ENCODE measurements at places on chromosomes 12 and 14.

DNA sequence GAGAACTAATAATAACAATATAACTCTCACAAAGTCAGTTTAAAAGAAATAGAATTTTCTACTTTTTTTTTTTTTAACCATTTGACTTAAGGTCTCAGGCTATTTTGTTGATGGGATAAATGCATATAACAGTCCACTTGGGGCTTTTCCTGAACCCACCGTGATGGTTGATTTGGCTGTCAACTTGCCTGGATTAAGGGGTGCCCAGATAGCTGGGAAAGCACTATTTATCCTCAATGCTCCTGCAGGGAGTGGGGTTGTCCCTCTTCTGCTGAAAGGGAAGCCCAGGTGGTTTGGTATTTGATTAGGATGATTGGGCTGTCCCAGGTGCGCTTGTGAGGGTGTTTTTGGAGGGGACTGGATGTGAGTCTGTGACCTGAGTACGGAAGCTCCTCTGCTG, 114.9 kb downstream of the AACS start:
- DNase-seq: no peak

DNA sequence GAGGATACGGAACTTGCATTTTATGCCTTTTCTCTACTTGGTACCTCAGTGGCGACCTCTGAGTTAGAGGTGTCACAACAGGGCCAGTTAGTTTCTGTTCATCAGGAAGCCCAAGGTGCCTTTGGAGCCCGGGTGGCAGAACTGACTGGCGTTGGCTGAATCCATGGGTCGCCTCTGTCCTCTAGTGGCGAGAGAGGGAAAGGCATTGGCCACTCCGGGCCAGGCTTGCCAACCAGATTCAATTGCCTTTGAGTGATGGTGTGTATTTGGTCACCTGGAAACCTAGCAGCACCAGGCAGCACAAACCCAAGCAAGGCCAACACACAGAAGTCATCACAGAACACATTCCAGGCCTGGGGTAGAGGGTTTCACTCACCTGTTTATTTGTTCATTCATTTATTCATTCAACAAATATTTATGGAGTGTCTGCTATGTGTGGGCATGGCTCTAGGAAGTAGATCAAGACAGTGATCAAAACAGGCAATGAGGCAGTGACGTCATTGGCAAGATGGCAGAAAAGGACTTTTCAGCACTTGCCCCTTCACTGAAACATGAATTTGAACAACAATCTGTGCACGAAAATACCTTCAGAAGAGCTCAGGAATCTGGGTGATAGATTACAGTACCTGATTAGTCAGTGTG, 40.5 kb upstream of the KCNA5 start:
- DNase-seq: peak; percentile 74

DNA sequence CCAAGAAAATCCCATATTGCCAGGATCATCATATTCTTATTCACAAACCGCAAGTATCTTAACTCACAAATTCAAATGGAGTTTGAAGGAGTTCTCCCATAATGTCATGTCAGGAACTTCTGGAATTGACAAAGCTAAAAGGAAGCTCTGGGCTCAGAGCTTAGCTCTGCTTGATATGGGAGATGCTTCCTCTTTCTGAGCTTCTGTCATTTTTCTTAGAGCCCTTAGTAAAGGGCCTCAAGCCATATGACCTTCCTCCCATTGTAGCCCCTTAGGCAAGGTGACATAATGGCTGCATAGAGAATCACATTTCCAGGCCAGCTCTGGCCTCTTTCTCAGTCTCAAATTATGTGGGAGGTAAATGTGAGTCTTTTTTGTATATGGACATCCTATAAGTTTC, 40.9 kb downstream of the SLC4A8 start:
- no peak for DNase-seq

DNA sequence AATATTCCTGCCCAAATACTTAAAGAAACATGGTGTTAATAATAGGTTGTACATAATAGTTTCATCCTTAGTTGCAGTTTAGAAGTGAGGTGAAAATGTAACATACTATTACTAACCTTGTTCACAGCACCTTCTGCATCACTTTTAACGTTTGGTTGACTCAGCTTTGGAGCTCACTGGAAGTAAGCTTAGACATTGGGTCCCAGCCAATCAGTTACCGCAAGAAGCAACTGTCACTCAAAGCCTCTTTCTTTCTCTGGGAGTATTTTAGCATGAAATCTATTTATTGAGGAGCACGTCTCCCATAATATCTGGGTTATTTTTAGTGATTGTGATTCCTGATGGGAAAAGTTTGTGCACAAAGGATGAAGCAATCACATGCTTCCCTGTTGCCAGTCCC, 472.6 kb downstream of the SNAPC1 start:
- no peak for DNase-seq

DNA sequence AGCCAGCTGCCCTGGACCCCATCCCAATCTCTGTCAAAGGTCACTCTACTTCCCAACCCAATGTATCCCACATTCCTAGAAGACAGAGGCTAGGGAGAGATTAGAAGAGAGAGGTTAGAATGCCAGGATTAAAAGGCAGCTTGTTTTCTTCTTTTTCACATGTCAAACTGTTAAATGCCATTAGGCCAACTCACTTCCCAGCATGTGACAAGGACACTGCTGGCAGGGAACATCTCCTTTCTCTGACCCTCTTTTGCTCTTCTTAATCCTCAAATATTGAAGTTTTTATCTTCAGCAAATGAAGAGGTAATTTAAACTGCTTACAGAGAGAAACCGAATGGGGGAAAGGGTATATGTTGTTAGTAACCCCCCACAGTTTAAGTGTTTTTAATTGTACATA, 89.1 kb downstream of the BBS10 start:
- DNase-seq: no peak

- no peak for DNase-seq
Measured at GRCh38 chr12:6952863-6953441, 1.8 kb downstream of the PTPN6 start.

GRCh38 chr12:29552324-29552927, 54.9 kb upstream of the OVCH1 start:
- DNase-seq: peak; percentile 46

DNA sequence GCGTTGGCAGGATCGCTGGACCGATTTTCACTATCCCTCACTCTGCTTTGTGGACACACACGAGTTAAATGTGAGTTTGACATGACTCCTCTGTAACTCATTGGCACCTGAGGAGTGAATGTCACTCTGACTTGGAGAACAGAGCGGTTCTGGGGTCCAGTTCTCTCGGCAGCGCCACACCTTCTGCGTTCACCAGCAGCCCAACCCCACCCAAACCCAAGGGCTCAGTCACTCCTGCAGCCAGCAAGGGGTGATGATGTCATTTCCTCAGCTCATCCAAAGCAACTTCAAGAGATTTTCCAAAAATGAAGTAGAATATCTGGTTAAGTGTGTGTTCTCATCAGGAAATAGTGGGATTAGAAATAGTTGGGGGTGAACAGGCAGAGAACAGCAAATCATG, 36.3 kb downstream of the ADGRD1 start:
- DNase-seq: no peak

GRCh38 chr14:50601394-50601793, 41.4 kb downstream of the ATL1 start:
- no peak for DNase-seq

DNA sequence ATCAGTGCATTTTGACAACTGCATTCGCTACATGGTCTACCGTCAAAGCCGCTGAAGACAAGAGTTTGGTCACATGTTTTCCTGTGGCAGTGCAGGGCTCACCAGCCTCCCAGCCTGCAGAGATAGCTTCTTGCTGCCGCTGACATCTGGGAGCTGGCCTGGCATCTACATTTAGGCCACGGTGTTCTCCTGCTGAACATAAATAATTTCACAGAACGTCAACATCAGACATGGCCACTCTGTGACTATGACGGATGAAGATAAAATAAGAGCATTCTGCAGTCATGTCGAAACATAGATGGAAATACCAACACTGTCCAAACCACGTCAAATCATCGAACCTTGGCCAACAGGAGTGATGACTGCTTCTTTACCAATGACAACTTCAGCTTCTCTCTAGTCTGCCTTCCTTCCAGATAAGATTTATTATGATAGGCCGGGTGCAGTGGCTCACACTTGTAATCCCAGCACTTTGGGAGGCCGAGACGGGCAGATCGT, 91.2 kb downstream of the TNFAIP2 start:
- DNase-seq: no peak

DNA sequence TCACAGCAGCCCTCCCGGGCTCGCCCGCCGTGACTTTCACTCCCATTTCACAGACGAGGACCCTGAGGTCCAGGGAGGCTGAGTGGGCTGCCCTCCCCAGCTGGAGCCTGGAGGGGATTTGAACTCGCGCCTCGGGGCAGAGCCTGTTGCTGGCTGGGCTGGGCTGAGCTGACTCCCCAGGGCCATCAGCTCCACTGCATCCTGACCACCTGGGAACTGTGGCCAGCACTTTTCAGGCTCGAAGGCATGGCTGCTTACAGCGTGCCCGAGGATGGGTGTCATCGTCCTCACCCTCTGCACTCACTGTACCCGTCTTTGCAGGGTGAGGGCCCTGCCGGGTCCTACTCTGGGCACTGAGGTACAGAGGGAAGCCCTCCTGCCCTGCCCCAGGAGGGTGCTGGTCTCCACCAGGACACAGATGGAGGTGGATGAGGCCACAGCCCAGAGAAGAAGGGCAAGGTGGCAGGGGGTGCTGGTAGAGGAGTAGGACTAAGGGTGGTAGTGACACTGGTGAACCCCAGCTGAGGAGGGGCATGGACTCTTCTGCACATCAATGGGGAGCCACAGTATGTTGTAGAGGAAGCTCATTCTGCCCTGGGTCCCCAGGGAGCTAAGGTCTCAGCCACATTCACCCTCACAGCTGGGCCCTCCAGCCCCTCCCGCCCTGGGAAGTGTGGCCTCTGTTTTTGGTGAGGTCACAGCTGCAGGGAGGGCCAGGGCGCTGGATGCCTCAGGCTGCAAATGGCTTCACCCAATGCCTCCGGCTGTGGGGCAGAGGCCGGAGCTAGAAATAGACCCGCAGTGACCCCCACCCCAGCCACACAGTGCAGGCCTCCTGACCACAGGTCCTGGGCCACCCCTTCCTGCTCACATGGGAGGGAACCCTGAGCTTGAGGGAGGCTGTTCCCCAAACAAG, 365.1 kb upstream of the SFSWAP start:
- DNase-seq: no peak

- no peak for DNase-seq
Measured at GRCh38 chr12:51891843-51892242, 3.9 kb downstream of the ANKRD33 start.

DNA sequence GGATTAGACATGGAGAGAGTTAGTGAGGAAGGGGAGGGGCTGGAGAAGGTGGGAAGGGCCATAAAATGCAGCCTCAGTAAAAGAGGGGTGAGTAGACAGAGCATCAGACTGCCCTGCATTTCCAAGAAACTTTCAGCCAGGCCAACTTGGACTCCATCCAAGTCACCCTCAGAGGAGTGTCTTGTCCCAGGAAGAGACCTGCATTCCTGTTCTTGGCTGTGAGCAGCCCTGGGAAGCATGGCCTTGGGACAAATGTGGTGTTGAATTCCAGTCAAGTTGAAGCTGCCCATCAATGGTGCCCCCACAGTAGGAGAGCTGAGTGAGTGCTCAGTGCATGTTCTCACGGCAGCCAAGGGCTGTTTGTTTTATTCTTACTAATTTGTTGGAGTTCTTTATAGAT, 35.0 kb upstream of the TUNAR start:
- DNase-seq: no peak

GRCh38 chr14:54782751-54783659, 119.6 kb downstream of the GCH1 start:
- no peak for DNase-seq

DNA sequence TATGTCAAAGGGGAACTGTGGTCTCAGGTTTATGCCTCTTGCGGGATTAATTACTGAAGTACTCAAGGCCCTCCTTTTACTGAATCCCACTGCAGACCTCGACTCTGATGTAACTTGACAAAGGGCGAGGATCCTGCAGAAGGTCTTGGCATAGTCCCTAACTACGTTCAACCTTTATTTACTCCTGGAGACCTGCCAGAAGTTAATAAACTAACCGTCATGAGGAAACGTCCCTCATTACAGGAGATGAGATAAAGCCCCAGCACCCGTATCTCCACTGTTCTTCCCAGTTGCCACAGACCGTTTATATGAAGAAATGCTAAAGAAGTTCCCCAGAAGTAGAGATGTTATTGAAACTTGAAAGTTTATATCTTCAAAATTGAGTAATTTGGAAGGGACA, 190.9 kb downstream of the ETV6 start:
- no peak for DNase-seq

DNA sequence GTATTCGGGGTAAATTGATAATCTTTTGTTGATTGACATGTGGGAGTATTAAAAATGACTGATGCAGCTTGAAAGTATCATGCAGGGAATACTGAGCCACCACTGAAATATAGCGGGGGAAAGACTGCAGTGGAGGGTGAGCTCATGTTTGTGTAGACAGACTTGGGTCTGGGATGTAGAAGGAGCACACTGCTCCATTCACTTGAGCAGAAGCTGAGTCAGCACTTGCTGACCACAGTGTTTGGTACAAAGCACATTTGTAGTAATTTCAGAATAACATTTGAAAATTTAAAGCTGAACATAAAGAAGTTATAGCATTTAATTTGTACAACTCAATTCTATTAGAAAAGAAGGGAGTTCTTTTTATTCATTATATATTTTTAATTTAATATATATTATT, 304.3 kb upstream of the PRICKLE1 start:
- DNase-seq: no peak

- DNase-seq: no peak
Measured at GRCh38 chr14:66085224-66085623, 400.9 kb upstream of the CCDC196 start.

DNA sequence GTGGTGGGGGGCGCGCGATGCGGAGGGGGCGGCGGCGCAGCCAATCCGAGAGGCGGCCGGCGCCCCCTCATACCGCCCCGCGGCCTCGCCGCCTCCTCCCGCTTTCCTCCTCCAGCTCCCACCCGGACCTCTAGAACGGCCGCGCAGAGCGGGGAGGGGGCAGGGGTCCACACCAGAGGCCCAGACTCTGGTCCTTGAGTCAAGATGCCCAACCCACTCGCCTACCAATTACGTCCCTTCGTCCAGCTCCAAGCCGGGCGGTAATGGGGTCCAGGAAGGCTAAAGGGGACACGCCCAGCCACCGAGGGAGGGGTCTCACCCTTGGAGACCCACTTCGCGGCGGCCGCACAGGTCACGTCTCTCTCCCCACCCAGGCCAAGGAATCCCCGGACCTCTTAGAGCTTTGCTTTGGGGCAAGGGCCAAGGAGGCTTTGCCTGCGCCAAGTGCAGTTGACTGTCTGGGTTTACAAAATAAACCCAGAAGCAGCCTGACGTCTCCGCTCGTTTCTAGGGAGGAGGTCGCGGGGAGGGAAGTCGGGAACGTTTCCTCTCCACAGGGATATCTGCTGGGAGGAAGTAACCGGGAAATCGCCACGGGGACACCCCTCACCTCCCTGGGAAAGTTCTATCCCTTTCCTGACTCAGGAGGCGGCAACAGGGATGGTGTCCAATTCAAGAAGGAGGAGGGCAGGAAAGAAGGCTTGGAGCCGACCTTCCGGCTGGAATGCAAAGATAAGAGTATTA, 394 bp upstream of the AMIGO2 start:
- DNase-seq: no peak
